NCI-H2081 (cell line): ENCODE measurements at places on chromosomes 1 and 21.

DNA sequence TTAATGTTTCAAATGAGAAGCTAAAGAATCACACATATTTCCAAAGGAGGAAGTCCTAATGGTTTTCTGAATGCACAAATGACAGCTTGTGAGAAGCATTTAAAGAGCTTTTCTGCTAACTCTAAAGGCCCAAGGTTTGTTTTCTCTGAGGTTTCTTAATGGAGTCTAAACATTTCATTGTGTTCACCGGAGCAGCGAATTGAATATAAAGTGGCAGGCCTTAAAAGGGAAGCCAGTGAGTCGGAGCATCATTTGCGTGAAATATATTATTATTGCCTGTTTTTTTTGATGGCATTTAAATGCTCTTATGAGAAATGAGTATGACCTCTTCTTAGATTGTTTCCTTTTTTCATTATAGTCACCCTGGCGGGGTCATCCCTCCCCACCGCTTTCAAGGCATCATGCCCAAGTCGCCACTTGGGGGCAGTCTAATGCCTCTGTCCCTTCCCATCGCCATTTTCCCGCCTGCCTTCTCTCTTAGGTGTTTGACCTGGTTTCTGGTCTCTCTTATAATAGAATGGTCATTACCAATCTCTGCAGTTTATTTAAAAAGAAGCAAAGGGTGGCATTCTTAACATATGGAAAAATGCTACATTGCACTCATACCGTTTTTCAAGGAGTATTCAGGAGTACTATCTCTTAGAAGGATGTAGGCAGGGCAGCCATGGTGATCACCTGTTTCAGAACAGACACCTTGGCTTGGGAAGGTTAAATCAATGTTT, 25.3 kb upstream of the OVAAL start:
- DNase-seq = peak; percentile 71

DNA sequence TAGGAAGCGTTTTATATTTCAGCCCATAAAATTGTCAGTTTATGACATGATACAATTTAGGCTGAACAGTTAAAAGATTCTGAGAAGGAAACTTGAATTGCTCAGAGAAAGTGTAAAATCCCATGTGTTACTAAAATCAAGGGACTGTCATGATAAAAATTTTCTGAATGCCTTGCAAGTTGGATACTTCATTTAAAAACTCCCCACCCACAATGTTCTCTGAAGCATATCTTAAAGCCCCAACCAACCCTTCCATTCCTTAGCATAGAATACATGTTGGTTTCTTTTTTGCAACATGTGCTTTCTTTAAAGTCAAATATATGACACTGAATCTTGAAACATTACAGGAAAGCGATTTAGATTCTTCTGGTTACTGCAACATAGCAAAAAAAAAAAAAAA, 97.4 kb downstream of the MRPL39 start:
- no peak for DNase-seq

- DNase-seq = no peak
Observed at GRCh38 chr1:18444563-18444962, 36.2 kb upstream of the KLHDC7A start.

DNA sequence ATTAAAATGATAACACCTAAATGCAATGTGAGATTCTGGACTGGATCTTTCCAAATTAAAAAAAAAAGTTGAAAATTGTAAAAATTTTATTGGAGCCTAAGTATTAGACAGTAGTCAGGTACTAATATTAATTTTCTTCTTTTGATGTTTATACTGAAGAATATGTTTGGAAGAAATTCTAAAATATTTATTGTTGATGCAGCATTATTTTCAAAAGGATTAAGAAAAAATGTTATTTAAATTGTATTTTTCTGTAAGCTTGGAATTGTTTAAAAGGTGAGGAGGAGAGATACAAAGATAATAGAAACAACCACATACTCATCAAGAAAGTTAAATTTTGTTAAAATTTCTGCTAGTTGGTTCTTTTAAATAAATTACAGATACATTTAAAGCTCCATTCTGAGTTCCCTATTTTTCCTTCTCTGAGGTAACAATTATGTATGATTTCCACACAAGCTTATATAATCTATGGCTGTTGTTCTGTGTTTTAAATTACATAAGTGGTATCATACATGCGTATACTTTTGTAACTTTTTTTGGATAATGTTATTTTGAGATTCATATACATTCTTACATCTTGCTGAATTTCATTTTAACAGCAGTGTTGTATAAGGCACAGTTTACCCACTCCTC, 180.3 kb upstream of the RGS18 start:
- DNase-seq = no peak

- no peak for DNase-seq
Observed at GRCh38 chr1:207805841-207806421, 54.1 kb downstream of the CD46 start.
